ENCODE measurements at places on chromosomes 5 and 9.

DNA sequence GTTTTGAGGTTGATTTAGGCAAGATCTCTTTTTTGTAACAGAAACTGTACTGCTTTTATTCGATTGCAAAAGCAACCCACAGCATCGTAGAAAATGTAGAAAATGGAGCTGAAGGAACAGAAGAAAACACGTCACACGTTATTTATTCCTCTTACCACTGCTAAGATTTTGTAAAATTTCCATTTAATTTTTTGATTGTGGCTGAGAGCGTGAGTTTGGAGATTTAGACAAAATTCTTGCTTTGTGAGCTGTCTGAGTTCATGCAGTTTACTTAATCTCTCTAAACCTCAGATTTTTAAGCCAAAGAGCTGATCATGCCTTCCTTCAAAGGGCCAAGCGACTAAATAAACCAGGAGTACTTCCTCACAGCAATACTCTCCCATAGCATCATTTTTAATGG, 24.8 kb downstream of the DPYSL3 start:
- DNase-seq = no peak

DNA sequence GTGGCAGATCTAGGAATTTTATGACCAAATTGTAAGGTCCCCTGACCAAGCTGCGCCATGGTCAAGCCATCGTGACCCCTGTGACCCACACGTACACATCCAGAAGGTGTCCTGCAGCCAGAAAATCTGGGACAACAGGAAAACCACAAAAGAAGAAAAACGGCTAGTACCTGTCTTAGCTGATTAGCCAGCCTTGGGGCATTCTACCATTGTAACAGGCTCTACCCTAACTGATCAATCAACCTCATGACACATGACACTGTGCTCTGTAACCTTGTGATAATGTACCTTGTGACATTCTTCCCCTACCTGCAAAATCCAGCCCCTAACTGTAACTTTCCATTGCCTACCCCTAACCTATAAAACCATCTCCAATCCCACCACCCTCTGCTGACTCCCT, 43.6 kb downstream of the SPTLC1 start:
- no peak for DNase-seq

GRCh38 chr5:93580927-93581445, at the start of gene NR2F1-AS1:
Gene NR2F1-AS1 (minus strand): TSS chr5:93581219.
- no peak for DNase-seq

DNA sequence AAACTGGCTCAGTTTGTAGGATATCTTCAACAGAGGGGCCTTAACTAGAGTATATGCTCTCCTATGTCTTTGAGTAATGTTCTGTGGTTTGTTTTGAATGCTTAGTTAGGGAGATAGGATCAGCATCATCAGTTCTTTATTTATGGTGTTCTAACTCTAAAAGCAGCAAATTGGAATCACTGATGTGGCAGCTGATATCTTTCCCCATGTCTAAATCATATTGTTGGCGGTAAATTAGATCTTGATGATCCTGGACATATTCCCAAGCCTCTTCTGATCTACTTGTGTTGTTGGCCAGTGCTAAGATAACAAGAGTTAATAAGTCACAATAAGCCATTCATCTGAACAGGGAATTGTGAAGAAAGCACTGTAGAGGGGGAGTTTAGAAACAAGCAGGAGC, 332.4 kb upstream of the DAB2 start:
- DNase-seq = no peak

DNA sequence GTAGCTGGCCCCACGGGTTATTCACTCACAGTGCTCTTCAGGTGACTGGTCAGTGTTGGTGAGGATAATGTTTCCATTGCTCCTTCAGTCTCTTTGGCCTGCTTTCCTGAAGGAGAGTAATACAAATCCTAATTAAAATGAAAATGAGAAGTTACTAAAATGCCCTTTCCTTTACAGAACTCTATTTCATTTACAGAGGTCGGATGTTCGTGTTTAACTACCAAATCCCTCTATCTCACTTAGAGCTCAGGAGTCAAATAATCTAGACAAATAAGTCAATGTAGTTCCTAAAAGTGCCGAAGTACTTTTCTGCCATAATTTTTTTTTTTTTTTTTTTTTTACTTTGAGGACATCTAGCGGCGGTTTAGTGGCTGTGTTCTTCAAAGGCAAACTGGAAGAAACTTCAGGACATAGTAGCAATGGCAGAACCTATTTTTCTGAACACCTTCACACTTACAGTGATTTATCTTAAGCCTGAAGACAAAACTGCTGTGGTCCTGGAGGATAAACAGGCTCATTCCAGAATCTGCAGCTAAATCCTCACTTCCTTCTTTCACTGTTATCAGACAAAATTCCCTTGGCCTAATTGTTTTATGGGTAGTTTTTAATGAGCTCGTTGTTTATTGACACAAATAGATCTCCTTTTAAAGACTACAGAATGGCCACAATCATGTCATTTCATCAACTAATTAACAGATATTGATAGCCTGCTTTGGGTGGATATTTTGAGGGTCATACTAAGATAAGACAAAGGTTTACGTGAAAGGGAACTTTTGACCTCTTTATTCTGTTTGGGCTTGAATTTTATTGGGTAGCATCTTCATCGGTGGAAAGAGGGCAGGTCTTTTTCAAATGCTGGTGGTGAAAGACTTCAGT, 207.6 kb upstream of the DMRTA1 start:
- DNase-seq = no peak

GRCh38 chr9:124520206-124520596, 13.0 kb upstream of the NR5A1 start:
- no peak for DNase-seq

DNA sequence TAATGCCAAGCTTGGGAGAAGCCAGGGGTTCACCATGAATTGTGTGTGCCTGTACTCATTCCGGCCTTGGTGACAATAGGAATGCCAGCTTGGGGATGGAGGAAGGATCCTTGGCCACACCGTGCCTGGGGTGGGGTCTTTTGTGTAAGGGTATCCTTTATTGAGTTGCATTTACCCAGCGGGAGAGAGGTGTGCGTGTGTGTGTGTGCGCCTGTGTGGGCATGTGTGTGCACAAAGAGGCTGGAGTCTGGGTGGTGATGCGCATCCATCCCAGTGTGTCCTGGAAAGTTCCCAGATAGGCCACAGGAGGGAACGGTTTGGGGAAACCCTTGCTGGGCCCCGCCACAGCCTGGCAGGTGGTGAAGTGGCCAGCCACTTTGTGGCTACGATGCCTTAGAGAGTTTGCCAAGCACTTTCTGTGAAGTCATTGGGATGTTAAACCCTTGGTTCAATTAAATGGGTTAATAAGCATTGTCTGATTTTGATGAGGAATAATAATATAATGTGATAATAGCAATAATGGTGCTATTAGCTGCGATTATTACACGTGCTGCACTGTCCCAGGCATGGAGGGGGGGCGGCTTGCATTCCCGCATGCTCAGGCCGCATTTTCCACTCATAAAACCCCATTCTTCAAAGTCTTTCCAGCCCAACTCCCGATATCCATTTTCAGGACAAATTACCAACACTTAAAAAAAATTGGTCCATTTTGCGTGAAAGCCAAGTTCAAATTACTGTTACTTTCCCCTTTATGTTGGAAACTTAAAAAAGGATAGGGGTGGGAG, 13.7 kb downstream of the PITX1 start:
- no peak for DNase-seq

DNA sequence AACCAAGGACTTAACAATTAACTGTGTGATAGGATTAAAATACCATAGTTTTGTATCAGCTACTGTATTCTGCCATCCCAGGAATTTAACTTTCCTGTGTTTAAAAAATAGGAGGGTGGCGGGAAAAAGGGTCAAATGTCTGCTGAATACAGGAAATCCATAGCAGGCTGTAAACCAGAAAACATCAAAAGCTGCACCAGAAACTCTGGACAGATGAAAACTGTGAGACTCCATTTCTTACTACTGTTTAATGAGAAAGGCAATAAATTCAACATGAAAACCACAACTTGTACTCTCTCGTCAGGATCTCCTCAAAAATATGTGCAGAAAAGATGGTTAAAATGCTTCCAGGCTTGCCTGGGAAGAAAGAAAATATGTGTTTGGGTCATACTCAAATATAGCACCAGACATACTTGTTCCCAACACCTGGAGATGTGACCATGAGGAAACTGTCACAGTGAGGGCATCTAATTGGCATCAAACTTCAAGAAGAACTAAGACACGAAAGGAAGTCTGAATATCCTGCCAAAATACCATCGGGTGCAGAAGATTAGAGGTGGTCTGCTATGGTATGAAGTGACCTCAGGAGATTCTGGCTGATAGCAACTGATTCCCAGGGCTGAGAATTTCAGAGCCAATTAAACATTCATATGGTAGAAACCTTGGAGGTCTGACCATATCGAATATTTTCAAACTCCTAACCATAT, 164.7 kb upstream of the TARS1 start:
- no peak for DNase-seq

- DNase-seq = no peak
These were observed 8.9 kb upstream of the NUP214 start for GRCh38 chr9:131116281-131117120.

DNA sequence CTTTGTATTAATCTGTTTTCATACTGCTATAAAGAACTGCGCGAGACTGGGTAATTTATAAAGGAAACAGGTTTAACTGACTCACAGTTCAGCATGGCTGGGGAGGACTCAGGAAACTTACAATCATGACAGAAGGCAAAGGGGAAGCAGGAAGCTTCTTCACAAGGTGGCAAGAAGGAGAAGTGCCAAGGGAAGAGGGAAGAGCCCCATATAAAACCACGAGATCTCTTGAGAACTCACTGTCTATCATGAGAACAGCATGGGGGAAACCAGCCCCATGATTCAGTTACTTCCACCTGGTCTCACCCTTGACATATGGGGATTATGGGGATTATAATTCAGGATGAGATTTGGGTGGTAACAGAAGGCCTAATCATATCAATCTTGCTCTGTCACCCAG, 60.9 kb upstream of the CHD1 start:
- DNase-seq = no peak

- no peak for DNase-seq
These were observed 7.6 kb upstream of the TTLL11 start for GRCh38 chr9:122100756-122101155.

- no peak for DNase-seq
These were observed 28.7 kb upstream of the C5orf46 start for GRCh38 chr5:147935032-147935431.

GRCh38 chr5:118258223-118258622, 730.1 kb downstream of the DTWD2 start:
- DNase-seq = no peak

- no peak for DNase-seq
These were observed 159.2 kb downstream of the ARRDC3 start for GRCh38 chr5:91223886-91224285.

DNA sequence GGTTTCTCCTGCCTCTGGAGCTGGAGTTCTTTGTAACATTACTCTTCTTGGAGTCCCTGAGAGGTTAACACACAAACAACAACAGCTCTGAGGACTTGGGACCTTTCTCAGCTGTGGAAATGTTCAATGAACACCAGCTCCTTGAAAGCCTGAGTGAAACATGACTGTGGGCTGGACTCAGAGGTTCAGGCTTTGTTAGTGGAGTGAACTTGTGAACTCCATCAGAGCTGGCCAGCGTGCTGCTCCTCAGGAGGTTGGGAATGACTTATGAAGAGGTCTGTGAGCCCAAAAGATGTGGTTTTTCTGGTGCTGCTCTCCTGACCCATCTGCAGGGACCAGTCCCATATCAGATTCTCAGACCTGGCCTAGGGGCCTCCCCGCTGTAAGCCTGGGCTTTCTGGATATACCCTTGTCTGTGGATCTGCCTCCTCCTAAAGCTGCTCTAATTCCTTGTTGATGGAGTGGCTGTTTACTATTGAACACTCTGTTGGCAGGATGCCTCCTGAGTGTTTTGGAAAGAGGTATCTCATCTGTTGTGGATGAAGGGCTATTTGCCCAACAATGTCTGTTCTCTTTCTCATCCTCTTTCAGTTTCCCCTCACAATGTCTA, 170.0 kb upstream of the GDNF start:
- DNase-seq = no peak

- peak; percentile 80 for DNase-seq
These were observed 2.4 kb downstream of the SAPCD2 start for GRCh38 chr9:137067860-137068538.

- no peak for DNase-seq
These were observed 23.1 kb downstream of the IRF1 start for GRCh38 chr5:132467287-132467984.
